ENCODE measurements at places on chromosomes 1 and 21. TPM values are rescaled to one million over a fixed set of nuclear protein-coding genes. Genes with fewer than 3 reads are reported as not detected.
A peak's percentile ranks its signal among the peaks of the same experiment; 100 is the strongest.

GRCh38 chr21:46559291-46559983 is 45.4 kb downstream of the S100B start:
- peak; percentile 64 for DNase-seq

DNA sequence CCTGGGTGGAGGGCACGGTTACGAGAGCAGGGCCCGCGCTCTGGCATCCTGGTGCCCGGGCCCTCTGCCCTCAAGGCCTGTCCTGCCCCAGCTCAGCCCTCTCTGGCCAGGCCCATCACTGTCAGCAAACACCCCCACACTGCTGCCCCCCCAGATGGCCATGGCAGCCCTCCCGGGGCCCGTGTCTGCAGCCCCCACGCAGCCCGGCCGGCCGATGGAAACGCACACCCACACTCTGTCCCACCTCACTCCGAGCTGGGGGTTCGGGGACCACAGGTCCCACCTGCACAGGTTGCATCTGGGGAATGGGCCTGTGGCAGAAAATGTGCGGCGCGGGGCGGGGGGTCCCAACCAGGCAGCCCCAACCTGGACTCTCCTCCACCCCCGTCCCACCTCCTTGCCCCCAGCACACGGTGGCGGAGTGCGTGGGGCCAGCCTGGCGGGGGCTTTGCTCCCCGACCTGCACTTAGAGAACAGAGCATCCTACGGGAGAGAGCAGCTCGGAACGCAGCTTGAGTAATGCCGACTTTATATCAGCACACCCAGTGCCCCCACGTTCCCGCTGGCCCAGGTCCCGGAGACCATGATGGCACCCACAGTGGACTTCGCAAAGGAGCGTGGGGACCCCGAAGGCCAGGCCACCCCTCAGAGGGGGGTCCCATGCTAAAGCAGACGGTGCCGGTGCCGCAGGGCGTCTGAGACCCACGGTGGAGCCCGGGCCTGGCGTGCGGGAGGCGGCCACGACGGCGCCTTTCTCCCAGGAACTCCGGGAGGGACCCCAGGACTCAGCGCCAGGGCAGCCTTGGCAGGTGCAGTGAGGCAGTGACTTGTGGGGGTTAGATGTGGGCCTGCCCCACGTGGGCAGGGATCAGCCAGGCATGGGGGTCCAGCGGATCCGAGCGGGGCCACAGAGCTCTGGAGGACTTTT is 7.5 kb upstream of the RNF223 start:
- DNase-seq: peak; percentile 2

DNA sequence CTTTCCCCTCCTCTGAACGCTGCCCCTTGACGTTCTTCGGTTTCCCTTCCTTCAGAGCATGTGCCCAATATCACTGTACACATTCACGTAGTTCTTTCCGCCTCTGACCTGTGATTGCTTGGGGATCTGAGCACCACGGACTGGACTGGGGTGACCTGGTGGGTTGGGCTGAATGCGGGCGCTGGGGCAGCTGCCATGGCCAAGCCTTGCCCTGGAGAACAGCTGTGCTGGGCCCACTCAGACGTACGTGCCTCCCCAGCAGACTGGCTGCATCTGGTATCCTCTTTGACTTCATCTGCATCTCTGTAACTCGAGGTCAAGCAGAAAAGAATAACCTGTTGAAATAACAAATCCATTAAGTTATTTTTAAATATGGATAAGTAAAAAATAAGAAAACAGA is 35.1 kb upstream of the DISC1 start:
- no peak for DNase-seq

The SDC3 gene
- 13.2 TPM for total RNA-seq

Data from thyroid gland (tissue), 4 donors.